Fibroblast of skin of right quadriceps (primary cell): ENCODE measurements at places on chromosomes 6 and 20.
A peak's percentile ranks its signal among the peaks of the same experiment; 100 is the strongest.

DNA sequence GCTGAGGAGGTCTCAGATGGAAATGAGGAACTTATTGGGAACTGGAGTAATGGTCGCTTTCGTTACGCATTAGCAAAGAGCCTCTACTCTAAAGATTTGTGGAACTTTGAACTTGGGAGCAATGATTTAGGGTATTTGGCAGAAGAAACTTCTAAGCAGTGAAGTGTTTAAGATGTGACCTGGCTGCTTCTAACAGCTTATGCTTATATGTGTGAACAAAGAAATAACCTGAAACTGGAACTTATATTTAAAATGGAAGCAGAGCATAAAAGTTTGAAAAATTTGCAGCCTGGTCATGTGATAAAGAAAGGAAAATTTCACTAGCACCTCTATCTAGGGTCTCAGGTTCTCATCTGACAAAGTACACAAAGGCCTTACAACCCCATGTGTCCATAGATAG is 23.5 kb downstream of the IRF4 start:
- no peak for DNase-seq

DNA sequence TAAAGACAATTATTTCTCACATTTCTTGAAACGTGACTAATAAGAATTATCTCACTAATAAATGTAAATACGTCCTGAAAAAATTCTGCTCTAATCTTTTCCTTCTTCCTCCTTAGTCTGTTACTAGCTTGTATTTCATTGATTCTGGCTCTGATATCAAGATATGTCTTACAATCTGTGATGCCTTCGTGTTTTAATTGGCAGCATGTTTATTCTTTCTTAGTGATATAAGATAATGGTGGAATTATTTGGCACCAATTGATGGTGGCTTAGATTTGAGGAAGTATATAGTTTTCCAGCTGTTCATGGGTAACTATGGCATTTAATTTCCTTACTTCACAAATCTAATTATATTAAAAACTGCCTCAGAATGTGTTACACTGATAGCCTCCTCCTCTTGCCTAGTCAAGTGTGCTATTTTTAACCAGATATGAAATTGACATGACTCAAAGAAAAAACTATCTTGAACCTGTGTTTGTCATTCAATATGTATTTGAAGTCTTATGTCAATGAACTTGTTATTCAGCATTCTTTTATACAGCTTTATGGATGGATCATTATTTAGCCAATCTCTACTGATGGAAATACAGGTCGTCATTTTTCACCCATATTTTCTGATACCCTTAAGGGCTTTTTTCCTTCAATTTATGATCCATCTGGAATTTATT is 5.3 kb downstream of the CCNC start:
- DNase-seq, result no peak

- no peak for DNase-seq
Measured at GRCh38 chr20:14036567-14036966, 41.3 kb downstream of the MACROD2 start.

DNA sequence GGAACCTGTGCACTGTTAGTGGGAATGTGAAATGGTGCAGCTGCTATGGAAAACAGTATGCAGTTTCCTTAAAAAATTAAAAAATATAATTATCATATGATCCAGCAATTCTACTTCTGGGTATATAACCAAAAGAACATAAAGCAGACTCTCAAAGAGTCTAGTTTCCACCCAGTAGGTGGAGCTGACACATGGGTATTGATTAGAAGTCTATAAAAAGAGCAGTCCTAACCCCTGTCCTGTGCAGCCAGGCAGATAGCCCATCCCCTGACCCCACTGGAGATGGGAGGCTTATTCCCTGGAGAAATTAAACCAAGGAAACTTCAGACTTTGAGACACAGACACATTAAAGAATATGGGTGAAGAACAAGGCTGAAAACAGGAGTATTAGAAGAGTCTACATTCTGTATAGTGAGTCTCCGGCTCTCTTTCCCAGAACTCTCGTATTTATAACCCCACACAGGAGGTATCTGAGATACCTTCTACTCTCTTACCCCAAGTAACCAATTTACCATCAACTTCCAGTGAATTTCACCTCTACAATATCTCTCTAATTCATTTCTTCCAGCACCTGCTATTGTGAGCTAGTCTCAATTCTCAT is 92.3 kb downstream of the SEL1L2 start:
- no peak for DNase-seq

DNA sequence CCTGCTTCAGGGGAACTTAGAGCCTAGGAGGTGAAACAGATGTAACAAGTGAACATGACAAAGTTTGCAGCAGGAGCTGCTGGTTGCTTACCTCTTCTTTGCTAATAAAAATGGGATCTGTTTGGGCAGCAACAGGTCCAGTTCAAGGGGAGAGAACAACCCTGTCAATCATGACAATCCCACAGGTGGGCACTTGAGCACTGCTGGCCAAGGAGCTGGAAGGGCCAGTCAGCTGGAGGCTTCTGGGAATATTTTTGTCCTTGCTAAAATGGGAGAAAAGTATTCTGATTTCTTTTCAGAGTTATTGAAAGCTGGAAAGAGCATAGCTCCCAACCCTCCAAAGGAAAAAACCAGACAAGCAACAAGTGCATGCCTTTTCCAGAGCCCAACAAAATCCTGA is 477.7 kb upstream of the SULF2 start:
- no peak for DNase-seq

- DNase-seq, result no peak
Measured at GRCh38 chr6:32975886-32976285, 7.5 kb downstream of the BRD2 start.

GRCh38 chr6:150091476-150091875 is 22.6 kb upstream of the ULBP3 start:
- peak; percentile 26 for DNase-seq

DNA sequence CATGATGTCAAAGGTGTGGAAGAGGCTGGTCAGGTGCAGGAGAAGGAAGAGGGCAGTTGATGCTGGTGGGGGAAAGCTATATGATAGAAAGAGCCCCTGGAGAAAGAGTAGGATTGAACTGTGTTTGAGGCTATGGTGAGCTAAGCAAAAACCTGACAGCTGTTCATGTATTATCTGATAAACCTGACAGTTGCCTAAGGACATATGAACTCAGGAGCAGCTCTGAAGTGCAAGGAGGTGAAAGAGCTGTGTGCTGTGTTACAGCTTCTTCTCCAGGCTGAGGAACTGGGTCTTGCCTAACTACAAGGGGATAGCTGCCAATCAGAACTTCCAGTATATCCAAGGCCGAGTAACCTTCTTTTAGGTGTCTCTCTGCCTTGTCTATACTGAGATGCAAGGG is 81.8 kb downstream of the LCA5 start:
- no peak for DNase-seq

- peak; percentile 65 for DNase-seq
Measured at GRCh38 chr6:22071270-22072041, 225.4 kb downstream of the PRL start.

GRCh38 chr6:46014046-46014445 is 1.6 kb downstream of the CLIC5 start:
- DNase-seq, result no peak

DNA sequence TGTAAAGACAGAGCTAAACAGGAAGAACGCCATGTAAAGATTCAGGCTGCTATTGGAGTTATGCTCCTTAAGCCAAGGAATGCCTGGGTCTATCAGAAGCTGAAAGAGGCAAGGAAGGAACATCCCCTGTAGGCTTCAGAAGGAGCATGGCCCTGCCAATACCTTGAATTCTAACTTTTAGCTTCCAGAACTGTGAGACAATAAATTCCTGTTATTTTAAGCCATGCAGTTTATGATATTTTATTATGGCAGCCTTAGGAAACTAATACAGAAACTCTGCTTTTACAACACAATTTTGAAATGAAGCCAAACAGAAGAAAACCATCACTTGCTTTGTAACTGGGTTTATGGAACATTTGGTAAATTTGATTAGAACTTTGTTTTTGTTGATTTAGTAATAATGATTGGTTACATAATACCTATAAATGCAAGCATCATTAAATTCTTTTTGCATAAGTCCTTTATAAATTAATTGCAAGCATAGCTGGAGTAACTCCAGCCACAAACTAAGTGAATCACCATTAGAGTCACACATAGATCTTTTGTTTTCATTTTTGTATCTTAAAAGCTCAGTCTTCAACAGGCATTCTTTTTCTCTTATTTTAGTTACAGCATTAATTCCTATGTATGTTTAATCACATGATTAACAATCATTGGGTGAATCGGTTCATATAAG is 33.5 kb upstream of the TSPYL1 start:
- DNase-seq, result peak; percentile 37

- no peak for DNase-seq
Measured at GRCh38 chr6:148580442-148580841, 166.4 kb upstream of the UST start.

DNA sequence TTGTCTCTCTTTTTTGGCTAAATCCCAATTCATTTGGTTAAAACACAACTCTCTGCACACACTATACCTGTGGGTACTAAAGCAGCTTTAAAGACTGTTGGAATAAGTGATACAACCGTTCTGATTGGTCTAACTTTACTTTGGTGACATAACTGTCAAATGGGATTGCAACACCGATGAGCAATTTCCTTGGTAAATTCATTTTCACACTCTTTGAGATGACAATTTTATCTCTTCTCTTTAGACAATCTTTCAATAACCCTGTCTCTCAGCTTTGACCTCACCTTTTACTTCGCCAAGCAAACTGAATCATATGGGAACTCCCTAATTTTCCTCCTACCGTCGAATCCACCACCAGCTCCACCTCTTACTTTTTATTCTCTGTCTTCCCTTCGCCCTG is 60.8 kb downstream of the ECT2L start:
- no peak for DNase-seq

DNA sequence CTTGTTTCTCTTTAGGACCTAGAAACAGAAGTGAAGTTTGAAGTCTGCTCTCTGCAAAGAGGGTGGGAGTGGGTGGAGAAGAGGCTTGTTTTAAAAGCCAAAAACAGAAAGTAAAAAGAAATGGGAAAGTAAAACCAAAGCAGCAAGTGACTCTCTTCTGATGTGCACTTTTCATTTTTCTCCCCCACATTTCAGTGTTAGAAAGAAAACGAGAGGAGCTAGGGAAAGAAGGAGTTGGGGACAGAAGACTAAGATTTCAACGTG is 1.3 kb downstream of the C6orf141 start:
- DNase-seq, result no peak

DNA sequence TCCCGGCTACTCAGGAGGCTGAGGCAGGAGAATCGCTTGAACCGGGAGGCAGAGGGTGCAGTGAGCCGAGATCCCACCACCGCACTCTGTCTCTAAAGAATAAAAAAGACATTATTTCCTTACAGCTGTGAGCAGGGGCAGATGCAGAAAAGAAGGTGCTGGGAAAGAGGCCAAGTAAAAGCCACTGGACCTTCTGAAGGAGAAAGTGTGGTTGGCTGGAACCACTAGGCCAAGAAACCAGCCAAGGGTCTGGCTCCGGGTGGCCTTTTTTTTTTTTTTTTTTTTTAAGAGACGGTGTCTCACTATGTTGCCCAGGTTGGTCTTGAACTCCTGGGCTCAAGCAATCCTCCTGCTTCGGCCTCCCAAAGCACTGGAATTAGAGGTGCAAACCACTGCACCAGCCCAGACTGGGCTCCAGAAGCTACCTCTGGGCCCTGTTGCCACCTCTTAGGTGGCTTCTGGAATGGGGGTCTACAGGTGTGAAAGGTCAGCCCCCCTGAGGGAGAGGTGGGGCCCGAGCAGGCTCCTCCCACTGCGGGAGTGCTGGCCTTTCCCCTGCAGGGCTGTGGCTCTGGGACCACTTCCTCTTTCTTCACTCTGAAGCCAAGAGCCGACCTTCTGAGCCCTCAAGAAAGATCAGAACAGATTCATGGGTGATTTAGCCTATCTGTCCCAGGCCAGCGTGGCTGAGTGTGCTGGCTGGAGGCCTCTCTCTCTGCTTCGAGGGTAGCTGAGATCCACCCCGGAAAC is at the start of gene FGD2:
Gene FGD2 (plus strand): TSS at position 595 of the 750 bp plus-strand sequence. CDS start 163 bp downstream, outside the sequence.
- DNase-seq, result no peak

- no peak for DNase-seq
Measured at GRCh38 chr6:22326500-22326899, 29.7 kb upstream of the PRL start.

- no peak for DNase-seq
Measured at GRCh38 chr20:58942549-58942948, 38.5 kb upstream of the NELFCD start.

DNA sequence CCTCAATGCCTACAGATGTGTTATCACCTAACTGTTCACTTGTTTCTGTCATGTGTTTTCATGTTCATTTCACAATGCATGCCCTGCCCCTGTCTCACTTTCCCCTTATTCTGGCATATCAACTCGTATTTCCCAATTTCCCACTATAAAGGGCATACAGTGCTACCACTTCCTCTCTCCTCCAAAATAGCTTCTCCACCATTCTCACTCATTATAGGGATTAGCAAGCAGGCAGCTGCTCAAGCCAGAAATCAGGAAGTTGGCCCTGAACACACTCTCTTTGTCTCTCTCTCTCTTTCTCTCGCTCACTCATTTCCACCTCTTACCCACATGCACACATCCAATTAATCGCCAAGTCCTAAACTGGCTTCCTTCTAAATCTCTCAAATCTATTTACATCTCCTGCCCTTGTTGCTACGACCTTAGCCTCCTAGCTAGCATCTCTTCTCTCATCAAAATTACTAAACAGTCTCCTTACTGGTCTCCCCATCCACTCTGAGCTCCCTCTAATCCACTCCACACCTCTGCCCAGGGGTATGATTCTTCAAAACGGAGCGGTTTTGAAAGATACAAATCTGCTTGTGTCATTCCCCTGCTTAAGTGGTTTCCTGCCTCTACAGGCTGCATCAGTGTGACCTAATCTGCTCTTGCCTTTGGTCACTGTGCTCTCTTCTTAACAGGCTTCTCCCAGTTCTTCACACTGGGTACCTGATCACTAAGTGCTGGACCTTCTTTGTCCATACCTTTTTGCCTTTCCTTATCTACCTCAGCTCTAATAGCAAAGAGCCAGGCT is 196.2 kb downstream of the BTBD9 start:
- no peak for DNase-seq

GRCh38 chr6:63543982-63544381 is 28.3 kb upstream of the LOC128125822 start:
- peak; percentile 8 for DNase-seq

GRCh38 chr6:134719911-134720310 is 230.0 kb downstream of the ALDH8A1 start:
- DNase-seq, result no peak

DNA sequence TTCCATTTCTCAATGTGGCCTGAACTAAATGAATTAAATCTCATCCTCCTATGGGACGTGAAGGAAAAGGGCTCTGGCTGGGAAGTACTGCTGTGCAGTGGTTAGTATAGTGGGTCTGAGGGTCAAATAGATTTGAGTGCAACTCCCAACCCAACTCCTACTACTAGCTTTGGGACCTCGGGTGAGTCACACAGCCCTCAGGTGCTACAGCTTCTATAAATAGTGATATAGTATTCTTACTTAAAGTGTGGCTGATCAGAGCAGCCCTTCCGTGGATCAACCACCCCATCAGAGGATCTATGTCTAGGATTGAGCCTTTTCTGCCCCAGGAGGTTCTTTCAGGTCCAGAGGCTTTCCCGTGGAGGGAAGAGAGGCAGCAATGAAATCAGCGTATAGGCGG is 904 bp upstream of the UST start:
- no peak for DNase-seq

- DNase-seq, result peak; percentile 23
Measured at GRCh38 chr20:62066983-62067433, 1.3 kb upstream of the TAF4 start.

GRCh38 chr6:117399924-117400323 is 25.8 kb downstream of the ROS1 start:
- no peak for DNase-seq

GRCh38 chr6:32666420-32667300 is at the start of gene HLA-DQB1:
Gene HLA-DQB1, minus strand, starts transcription at chr6:32666657. Its CDS starts 50 bp downstream, at chr6:32666607.
- no peak for DNase-seq

- peak; percentile 81 for DNase-seq
Measured at GRCh38 chr20:34271956-34272355, 30.7 kb downstream of the ASIP start.
